ENCODE measurements at places on chromosomes 2 and 18.

GRCh38 chr2:168514692-168515091, 58.6 kb downstream of the CERS6 start:
- no peak for DNase-seq

- DNase-seq = no peak
Measured at GRCh38 chr18:75053028-75053629, 155.8 kb downstream of the PTGR3 start.

GRCh38 chr18:2482706-2483475, 88.4 kb downstream of the METTL4 start:
- no peak for DNase-seq

- no peak for DNase-seq
Measured at GRCh38 chr18:34977838-34978532, 63.2 kb upstream of the MAPRE2 start.

DNA sequence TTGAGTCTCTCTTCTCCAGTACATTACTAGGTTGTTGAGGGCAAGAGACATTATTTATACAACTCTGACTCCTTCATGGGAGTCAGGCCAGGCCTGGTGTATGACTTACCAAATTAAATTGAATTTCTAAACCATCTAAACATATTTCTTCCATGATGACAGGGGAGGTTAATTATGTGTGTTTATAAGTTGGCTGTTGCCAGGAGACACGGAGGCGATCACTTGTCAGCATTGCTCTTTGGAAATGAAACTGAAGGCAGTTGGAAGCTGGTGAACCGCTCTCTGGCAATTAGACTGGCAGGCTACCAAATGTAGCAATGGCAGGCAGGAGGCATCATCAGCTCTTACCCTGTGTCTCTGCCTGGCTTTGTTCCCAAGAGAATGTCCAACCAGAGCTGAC, 241.4 kb downstream of the KCNS3 start:
- DNase-seq = peak; percentile 74

GRCh38 chr18:54140641-54141040, 83.8 kb downstream of the MBD2 start:
- DNase-seq = no peak
